ENCODE measurements at places on chromosomes 6 and 20. TPM values are rescaled to one million over a fixed set of nuclear protein-coding genes. Genes with fewer than 3 reads are reported as not detected.

DNA sequence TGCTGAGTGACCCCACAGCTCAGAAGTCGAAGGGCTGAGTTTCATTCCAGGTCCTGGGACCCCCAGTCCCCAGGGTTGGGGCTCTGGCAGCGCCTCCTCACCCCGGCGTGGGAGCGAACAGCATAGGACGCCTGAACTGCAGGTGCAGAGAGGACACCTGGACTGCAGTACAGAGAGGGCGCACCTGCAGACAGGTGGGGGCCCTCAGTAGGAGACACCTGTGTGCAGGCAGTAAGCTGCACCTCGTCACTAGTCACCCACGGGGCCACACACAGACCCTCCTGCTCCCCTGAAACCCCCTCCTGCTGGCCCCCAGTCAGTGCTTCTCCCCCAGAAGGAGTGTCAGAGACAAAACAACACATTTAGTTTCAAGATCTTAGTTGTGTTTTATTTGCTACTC is 8.6 kb upstream of the NKAIN4 start:
- peak overlapping the region; percentile 54 for H3K27ac ChIP-seq
- H3K4me3 ChIP-seq: no peak overlapping the region
- peaks cover 59% of the 10 kb centered on the region for H3K4me1 ChIP-seq
- DNase-seq: no peak
- no peaks in the 10 kb centered on the region for H3K27me3 ChIP-seq

DNA sequence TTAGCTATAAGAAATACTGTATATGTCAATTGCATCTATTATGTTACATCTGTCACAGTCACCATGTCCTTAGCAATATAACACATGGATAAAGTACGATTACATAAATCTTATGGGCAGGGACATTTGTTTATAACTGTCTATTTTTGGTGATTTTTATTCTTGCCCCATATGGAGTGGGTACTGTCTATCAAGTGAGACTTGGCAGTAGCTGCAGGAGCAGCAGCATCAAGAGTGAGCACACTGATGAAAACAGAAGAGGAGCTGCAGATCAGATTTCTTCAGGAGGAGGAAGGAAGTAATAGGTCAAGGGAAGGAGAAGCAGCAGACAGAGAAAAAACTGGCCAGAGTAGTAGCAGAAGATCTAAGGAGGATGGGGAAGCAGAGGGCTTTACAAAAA is 516.7 kb downstream of the C6orf118 start:
- H3K27ac ChIP-seq: no peak overlapping the region
- DNase-seq: no peak
- H3K27me3 ChIP-seq: no peaks in the 10 kb centered on the region
- H3K4me1 ChIP-seq: no peaks in the 10 kb centered on the region
- H3K4me3 ChIP-seq: no peak overlapping the region

GRCh38 chr6:811831-812230 is 118.9 kb upstream of the EXOC2 start:
- no peak overlapping the region for H3K27ac ChIP-seq
- H3K4me3 ChIP-seq: no peak overlapping the region
- no peaks in the 10 kb centered on the region for H3K4me1 ChIP-seq

- no peaks in the 10 kb centered on the region for H3K4me1 ChIP-seq
- no peak overlapping the region for H3K27ac ChIP-seq
- no peak overlapping the region for H3K4me3 ChIP-seq
- no peaks in the 10 kb centered on the region for H3K36me3 ChIP-seq
- H3K27me3 ChIP-seq: no peaks in the 10 kb centered on the region
- DNase-seq: no peak
These were observed 102.4 kb downstream of the PRDM13 start for GRCh38 chr6:99709062-99709461.

DNA sequence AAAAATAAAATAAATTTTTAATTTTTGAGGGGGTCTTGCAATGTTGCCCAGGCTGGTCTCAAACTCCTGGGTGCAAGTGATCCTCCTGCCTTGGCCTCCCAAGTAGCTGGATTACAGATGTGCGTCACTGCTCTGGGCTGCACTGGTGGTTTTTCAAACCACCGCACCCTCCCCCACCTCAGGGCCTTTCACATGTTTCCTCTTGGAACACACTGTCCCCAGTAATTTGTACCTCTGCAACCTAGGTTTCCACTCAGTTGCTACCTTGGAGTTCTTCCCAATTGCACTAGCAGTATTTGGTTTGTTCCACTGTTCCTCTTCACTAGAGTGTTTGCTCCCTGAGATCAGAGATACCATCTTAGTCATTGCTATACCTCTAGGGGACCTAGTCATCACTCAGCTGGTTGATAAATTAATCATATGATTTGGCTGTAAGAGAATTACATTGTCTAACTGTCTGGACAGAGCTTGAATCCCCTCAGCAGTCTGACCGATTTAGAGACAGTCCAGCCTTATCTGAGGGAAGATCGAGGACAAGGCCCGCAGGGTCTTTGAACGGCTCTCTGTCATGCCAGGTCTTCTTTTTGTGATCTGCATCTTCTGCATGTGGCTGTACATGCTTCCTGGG is 32.0 kb downstream of the CEP43 start:
- no peak overlapping the region for H3K27ac ChIP-seq
- no peaks in the 10 kb centered on the region for H3K4me1 ChIP-seq
- H3K27me3 ChIP-seq: no peaks in the 10 kb centered on the region
- no peak overlapping the region for H3K4me3 ChIP-seq
- H3K36me3 ChIP-seq: peaks cover 7% of the 10 kb centered on the region

DNA sequence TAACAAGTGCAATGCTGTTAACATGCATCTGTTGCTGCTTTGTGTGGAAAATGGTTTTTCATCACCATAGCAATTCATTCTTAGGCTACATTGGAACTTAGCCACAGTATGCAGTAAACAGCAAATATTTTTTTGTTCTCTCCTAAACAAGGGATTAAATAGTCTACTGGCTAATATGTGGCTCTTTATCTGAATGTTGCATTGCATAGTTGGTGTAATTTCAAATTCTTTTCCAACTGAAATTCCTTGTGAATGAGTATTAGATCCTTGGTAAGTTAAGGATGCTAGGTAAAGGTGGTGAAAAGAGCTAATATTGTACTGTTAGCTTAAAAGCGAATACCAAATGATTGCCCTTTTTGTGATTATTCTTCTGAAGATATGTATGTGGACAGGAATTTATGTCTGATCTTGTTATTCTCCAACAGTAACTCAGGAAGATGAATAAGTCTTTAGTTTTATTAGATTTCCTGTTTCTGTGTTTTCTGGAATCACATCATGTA is 958 bp downstream of the MLIP start:
- no peak overlapping the region for H3K4me3 ChIP-seq
- no peak for DNase-seq
- no peaks in the 10 kb centered on the region for H3K36me3 ChIP-seq
- H3K27ac ChIP-seq: no peak overlapping the region
- no peaks in the 10 kb centered on the region for H3K4me1 ChIP-seq
- no peaks in the 10 kb centered on the region for H3K27me3 ChIP-seq

DNA sequence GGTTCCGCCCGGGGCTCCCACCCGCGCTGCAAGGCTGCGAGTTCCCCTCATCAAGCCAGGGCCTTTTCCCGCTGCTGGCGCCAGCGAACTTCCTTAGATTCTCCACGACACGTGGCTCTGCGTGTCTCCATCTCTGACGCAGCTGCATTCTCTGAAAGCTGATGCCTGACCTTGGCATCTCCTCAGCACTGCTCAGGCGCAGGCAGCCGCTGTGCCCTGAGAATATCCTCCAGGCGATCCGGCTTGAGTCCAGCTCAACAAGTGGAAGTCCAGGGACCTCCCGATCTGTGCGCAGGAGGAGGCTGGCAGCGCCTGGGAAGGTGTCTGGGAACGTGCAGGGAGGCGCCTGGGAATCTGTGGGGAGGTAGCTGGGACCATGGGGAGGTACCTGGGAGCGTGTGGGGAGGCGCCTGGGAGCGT is 171.2 kb upstream of the THBS2 start:
- no peaks in the 10 kb centered on the region for H3K36me3 ChIP-seq
- no peak overlapping the region for H3K27ac ChIP-seq
- H3K4me1 ChIP-seq: no peaks in the 10 kb centered on the region
- no peak for DNase-seq
- H3K4me3 ChIP-seq: no peak overlapping the region

DNA sequence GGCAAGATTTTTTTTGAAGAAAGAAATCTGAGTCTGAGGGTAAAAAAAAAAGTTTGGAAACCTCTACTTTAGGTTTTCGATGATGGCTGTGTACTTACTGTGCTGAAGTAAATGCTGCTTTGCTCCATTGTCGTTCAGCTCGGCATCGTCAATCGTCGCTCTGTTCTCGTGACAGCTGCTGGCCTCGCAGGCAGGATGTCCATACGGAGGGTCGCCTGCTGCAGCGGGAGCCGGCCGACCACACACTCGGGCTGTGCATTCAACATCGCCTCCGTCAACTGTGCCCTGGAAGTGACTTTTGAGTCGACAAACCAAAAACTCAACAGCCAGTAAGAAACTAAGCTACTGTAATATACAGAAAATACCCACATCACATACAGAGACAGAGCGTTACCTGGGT is 53.1 kb upstream of the SMOC2 start:
- no peaks in the 10 kb centered on the region for H3K36me3 ChIP-seq
- no peak overlapping the region for H3K27ac ChIP-seq
- H3K4me1 ChIP-seq: peaks cover 5% of the 10 kb centered on the region
- DNase-seq: no peak
- H3K4me3 ChIP-seq: no peak overlapping the region

- H3K36me3 ChIP-seq: no peaks in the 10 kb centered on the region
- H3K27me3 ChIP-seq: peaks cover 7% of the 10 kb centered on the region
- DNase-seq: no peak
- H3K27ac ChIP-seq: no peak overlapping the region
These were observed 6.1 kb upstream of the DLL1 start for GRCh38 chr6:170296746-170297575.

DNA sequence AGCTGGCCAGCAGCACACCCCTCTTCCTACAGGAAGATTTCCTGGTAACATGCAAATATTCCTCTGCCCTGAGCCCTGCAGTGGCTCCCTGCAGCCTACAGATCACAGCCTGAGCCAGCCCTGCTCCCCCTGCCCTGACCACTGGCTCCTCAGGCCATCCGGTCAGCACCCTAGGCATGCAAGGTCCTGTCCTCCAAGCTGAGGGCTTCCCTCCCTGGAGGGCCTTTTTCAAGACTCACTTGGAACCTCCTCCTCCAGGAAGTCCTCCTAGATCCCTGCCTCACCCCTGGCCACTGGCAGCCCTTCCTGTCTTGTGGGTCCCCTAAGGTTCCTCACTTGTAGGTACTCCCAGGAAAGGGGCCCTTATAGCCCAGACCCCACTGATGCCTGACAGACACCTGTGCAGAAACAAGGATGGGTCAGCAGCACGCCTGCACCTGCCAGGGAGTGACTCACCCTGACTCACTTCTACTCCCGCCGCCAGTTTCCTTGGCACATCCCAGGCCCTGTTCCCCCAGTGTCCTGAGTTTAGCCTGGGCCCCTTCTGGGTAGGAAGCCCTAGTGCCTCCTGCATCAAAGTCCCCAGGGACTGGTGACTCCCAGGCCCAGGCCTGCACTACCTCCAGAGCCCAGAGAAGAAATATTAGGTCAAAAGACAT is 3.2 kb downstream of the SLC4A11 start:
- H3K27me3 ChIP-seq: no peaks in the 10 kb centered on the region
- peaks cover 7% of the 10 kb centered on the region for H3K4me1 ChIP-seq
- no peak overlapping the region for H3K27ac ChIP-seq
- no peak for DNase-seq
- no peak overlapping the region for H3K4me3 ChIP-seq

KCNB1 gene
- total RNA-seq: not detected

ADGRF5 gene
- total RNA-seq: not detected

RNF217 gene
- total RNA-seq: 0.09 TPM

BACH2 gene
- 0.32 TPM for total RNA-seq

ZNF391 gene
- 5.0 TPM for total RNA-seq

ZNF311 gene
- total RNA-seq: 2.9 TPM

GABRR1 gene
- total RNA-seq: 0.12 TPM

TXLNB gene
- total RNA-seq: not detected

FOXQ1 gene
- 191 TPM for total RNA-seq
